ENCODE measurements at places on chromosomes 4 and X.

DNA sequence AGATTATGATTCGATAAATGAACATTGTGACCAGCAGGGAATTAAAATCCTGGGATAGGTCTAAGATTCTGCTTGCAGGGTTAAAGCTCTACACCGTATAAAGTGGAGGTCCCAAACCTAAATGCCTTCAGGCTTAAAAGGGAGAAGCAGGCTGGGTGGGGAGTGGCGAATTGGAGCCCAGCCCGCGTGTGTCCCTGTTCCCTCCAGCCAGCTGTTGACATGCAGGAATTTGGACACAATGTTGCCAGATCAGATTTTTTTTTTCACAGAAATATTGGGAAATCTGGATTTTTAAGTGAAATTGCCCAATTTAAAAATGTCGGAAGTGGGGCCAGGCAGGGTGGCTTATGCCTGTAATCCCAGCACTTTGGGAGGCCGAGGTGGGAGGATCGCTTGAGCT, 60.5 kb downstream of the ELF4 start:
- DNase-seq = no peak

DNA sequence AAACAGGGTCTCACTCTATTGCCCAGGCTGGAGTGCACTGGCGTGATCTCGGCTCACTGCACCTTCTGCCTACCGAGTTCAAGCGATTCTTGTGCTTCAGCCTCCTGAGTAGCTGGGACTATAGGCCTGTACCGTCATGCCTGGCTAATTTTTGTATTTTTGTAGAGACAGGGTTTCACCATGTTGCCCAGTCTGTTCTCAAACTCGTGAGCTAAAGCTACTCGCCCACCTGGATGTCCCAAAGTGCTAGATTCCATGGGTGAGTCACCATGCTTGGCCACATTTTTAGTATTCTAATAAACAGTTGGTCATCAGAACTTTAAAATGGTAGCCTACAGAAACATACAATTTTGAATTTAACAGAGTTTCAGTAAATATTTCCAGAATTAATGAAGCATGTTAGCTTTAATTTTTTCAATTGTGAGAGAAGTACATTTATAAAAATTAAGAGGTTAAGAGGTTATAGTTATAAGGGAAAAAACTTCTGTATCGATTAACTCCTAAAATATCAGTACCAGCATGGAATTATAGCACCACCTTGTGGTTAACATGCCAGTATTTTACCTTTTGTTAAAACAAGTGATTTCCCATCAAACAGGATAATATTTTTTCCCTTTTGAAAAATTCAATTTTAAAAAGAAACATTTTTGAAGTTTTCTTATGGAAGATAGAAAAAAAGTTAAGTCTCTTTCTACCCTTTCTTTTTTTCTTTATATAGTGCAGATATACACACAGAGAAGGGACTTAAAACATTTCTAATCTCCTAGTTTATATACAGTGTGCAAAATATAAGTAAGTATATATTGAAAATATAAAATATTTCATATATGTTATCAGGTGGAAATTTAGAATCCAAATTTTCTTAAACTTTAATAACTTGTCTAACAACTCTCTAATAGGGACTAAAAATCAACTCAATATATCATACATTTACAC, 35.4 kb downstream of the CEP44 start:
- peak; percentile 30 for DNase-seq

DNA sequence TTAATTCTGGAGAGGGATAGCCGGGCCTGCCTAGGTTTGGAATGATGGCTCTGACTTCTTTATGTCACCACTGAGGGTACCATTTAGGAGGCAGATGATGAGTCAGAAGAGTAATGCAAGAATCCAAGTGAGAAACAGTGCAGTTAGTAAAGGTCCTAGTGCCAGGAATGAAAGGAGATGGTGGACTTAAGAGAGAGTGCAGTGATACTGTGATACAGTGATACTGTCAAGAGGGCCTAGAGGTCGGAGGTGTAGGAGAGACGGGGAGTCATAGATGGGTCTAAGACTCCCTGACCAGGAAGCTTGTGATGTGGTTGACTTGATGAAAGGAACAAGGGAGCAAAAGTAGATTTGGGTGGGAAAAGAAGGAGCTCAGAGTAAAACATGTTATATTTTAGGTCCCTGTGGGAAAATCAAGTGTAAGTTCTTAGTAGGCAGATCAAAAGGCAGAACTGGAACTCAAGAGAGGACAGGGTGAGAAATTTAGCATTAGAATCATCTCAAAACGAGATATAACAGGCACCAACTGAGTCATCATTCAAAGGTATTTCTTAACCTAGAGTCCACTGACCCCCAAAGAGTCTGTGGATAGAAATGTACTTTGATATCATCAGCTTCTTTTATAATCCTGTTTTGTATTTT, 85.0 kb downstream of the NFKB1 start:
- DNase-seq = no peak

DNA sequence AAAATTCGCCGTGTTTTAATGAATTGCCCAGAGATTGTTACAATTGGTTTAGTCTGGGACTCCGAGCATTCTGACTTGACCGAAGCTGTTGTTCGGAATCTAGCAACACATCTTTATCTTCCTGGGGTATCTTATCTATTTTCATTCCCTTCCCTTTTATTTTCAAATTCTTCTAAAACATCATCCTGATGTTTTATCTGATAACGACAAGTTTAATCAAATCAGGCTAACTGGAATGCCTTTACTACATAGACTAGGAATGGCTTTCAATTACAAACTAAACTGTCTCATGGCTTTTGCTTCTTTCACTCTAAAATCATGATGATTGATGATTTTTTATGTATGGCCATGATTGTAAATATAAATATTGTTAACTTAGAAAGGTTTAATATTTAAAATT, 48.0 kb downstream of the USP53 start:
- no peak for DNase-seq

GRCh38 chr4:7727749-7728148, 211.9 kb downstream of the AFAP1 start:
- DNase-seq = no peak

- DNase-seq = peak; percentile 26
Measured at GRCh38 chrX:97685753-97686152, 802.0 kb downstream of the RPA4 start.

GRCh38 chr4:117429061-117429460, 343.7 kb upstream of the TRAM1L1 start:
- no peak for DNase-seq

GRCh38 chrX:136476501-136476900, 11.2 kb upstream of the BRS3 start:
- no peak for DNase-seq

- no peak for DNase-seq
Measured at GRCh38 chr4:78528327-78528726, 23.2 kb upstream of the ANXA3 start.

GRCh38 chr4:141220271-141220670, 424 bp upstream of the ZNF330 start:
- no peak for DNase-seq

- DNase-seq = no peak
Measured at GRCh38 chr4:94758700-94759399, 1.1 kb downstream of the BMPR1B start.

- no peak for DNase-seq
Measured at GRCh38 chrX:51461053-51462044, 35.0 kb downstream of the NUDT11 start.

GRCh38 chrX:16005917-16006316, 117.4 kb upstream of the GRPR start:
- DNase-seq = no peak

DNA sequence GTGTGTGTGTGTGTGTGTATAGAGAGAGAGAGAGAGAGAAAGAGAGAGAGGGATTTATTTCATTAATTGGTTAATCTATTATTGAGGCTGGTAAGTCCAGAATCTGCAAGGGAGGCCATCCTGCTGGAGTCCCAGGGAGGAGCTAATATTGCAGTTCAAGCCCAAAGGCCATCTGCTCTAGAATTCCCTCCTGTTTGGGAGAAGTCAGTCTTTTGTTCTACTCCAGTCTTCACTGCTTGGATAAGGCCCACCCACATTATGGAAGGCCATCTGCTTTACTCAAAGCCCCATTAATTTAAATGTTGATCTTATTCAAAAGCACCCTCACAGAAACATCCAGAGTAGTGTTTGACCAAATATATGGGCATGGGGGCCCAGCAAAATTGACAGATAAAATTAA, 317.5 kb upstream of the RASGEF1B start:
- DNase-seq = peak; percentile 67

- no peak for DNase-seq
Measured at GRCh38 chr4:7330031-7330596, 104.6 kb downstream of the PSAPL1 start.

DNA sequence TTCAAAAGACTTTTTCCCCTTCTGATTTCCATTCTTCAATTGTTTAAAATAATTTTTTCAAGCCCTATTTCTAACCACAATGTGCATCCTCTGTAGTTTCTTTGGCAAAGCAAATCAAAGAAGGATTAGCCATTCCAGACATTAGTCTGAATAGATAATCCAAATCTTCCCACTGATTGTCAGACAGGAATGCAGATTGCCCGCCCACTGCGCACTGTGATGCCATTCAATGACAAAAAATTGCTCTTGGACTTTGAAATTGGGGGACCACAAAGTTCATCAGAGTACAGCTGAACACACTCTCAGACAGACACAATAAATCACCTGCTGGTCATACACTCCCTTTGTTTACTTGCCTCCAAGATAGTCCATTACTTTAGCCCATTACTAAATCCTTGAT, 216.5 kb upstream of the DKK2 start:
- DNase-seq = no peak

All from NCI-H146 (cell line).